ENCODE measurements at places on chromosomes 4 and X.

DNA sequence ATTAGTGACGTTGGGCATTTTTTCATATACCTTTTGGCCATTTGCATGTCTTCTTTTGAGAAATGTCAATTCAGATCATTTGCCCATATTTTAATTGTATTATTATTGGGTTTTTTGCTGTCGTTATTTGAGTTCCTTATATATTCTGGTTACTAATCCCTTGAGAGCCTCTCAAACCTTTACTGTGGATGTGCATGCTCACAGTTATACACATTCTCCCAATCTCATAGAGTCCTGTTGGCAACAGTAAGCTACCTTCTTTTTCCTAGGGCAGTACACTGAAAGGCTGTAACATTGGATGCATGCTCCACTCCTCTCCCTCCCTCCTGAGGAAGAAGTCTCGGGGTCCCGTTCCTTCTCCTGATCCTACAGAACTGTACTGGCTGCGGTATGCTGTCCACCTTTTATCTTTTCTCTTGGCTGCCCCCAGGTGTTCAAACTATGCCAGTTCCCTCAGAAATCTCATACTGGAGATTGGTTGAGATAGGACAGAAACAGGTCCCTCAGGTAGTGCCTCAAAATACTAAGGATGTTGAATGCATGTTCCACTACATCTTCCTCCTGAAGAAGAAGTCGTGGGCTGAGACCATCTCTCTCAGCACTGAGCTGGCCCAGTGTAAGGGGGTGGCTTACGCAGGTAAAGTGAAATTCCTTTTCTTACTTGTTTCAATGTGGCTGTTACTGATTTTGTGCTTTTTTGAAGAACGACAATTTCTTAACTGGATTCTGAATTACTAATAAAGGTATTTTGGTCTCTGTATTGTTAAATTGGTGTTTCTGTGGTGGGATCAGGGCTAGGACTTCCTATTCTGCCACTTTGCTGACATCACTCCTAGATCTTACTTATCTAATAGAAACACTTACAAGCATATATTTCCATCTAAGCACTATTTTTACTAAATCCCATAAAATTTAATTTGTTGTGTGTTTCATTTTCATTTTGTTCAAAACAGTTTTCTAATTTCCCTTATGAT, 145.4 kb upstream of the HUWE1 start:
- peak; percentile 64 for DNase-seq

DNA sequence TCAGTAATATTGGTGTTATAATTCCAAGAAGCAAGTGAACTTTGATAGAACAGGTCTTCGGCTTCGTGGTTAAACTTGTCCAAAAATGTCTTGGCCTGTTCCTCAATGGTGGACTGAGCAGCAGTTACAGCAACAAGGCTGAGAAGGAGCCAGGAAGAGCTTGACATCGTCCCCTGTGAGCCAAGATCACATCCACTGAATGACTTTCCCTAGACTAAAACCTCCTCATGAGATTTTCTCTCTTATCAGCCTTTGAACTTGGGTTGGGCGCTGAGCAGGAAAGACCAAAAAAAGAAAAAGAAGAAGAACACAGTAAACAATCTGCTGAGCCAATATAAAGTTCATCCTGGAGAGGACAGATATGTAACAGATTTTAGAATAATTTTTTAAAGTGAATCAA, at the start of gene ACE2:
Gene ACE2, minus strand, starts transcription at position 216 of the 400 bp plus-strand sequence. Its CDS starts 49 bp downstream, at position 167.
- no peak for DNase-seq

GRCh38 chr4:101050088-101050836, 297.1 kb downstream of the PPP3CA start:
- no peak for DNase-seq

GRCh38 chrX:112874614-112875013, 34.0 kb upstream of the AMOT start:
- no peak for DNase-seq

DNA sequence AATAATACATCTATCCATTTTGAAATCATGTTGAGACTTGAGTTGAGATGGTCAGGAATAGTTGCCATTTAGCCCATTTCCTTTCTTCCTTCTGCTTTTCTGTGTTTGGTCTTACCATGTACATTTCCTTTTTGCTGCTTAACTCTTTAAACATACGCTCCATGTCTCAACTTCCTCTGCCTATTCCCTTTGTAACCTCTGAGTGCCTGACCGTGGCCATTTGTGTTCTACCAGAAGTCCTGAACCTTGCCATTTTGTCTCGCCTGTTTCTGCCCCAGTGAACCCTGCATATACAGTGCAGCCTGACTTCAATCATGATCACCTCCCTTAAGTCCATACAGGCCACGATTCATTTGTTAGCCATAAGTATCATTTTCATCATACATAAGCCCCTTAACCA, 169.0 kb downstream of the RAPGEF2 start:
- no peak for DNase-seq

DNA sequence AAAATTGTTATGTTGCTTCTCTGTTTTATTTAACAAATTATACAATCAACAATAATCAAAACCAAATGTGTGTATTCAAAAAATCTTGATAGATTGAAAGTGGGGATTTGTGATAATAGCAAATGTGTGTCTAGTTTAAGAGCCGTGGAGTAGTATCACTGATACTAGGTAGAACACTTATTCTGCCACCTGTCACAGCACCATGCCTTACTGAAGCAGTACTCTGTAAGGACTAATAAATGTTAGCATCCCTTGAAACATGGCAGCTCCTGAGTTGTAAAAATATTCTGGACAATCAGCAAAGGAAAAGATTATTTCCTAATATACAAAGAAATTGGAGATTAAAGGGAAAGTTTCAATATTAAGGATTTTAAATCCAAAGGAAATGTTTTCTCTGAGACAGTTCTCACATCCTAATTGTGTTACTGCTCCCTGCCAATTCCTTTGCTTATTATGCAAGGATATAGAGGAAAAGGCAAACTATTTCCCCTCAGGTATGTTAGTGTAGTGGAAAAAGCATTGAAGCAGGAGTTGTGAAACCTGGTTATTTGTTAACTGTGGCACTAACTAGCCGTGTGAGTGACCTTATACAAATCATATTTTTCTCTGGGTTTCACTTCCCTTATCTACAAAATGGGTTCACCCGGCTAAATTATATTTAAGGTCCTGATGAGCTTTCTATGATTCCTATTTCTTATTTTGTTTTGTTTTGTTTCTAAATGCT, 303.1 kb downstream of the ARHGAP24 start:
- DNase-seq = no peak

DNA sequence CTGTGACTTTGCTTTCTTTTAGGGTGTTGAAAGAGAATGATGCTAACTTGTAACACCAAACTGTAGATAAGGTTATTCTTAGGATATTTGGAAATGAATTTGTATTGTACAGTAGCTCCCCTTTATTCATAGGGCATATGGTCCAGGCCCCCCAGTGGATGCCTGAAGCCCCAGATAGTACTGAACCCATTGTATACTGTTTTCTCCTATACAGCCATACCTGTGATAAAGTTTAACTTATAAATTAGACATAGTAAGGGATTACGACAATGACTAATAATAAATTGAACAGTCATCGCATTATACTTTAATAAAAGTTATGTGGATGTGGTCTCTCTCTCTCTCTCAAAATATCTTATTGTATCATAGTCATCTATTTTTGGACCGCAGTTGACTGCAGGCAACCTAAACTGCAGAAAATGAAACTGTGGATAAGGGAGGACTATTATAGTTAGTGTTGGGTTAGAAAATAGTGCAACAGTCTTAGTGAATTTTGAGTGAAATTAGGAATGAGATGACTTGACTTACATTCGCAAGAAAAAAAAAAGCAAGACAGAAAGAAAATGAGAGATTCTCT, 105.1 kb downstream of the CLDN22 start:
- DNase-seq = no peak
